NAMALWA (cell line): ENCODE measurements at places on chromosomes 2 and 18.

GRCh38 chr2:1603059-1603458, 141.3 kb downstream of the PXDN start:
- no peak for DNase-seq

- no peak for DNase-seq
These were observed 257.8 kb upstream of the STON1 start for GRCh38 chr2:48272199-48272598.

DNA sequence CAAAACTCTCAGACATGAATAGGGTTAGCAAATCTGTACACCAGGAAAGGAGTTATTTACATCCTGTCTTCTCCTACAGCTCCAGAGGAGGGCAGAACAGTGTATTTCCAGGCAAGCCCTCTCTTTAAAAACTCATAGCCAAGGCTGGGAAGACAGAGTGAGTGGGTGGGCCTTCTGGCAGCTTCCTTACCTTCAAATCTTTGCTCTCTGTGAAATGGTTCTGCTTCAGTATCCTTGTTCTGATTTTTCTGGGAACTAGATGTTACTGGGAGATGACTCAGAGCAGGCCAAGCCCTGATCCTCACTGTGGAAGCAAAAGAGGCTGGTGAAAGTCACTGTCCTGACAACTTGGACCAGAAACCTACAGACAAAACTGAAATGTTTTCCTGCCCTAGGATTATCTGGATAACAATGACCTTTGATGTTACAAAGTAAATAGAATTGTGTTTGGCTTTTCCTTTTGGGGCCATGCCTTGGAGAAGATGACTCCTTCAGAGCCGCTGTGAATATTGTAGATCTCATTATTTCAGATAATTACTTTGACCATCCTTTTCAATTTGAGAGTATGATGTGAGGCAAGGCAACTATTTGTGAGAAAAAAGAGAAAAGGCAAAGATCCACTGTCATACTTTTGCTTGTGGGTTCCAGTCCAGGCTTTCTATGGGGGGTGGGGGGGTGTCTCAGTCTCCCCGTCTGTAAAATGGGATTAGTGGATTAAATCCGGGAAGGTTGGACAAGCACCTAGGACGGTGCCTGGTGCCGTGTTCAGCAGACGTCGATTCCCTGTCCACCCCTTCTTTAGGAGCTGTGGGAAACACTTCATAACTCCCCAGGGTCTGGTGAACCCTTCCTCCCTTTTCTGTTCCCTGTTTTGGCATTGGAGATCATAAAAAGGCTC, 644 bp upstream of the QPCT start:
- DNase-seq, result no peak

DNA sequence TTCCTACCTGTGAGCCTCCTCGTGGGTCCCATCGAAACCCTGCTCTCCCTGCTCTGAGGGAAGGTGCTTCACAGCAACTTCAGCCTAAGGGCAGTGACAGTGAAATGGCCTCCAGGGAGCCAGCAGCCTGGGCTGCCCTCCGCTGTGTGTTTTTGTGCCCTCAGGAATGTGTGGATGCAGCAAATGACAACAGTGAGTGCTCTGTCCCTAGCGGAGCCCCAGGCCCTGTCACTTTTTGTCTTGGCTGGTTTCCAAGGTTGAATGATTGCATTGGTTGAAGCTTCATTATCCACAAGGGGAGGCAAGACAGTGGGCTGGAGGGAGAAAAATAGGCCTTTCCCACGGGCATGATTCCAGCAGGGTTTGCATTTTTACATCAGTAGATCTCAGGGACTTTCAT, 42.9 kb downstream of the STON1 start:
- no peak for DNase-seq

DNA sequence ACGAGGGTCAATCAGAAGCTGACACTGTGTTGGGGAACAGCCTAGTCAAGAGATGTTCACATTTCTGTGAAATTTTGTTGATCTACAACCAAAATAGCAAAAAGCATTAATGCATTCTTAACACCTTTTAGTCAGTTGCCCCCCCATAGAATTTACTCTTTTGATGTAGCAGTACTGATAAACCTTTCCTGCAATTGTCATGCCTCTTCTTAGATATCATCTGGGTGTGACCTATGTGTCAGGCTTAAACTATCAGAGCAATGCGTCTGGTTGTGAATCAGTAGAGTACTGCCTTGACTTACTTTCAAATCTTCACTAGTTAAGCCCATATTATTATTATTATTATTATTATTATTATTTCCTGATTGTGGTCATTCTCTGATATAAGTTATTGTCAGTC, 61.9 kb downstream of the GREB1L start:
- DNase-seq, result no peak

GRCh38 chr2:830419-831224, 120.0 kb upstream of the SNTG2 start:
- DNase-seq, result no peak

GRCh38 chr2:177551989-177552421, 159.4 kb downstream of the AGPS start:
- peak; percentile 15 for DNase-seq

DNA sequence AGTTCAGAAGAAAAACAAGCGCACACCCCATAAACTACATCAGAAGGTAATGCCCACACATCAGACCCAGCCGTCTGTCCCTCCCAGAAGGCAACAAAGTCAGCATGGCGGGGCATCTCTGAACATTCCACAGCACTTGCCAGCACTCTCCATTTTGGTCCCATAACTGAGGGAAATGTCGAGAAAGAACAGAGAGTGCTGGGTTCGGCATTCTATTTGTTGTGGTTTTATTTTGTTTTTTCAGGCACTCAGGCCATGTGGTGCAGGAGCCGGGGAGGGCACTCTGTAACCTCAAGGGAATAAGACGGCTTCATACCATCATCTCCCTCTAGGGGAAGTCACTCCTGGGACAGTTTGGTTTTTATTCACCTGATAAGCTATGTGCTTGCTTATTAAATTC, 156.0 kb downstream of the SEPTIN10 start:
- peak; percentile 30 for DNase-seq

DNA sequence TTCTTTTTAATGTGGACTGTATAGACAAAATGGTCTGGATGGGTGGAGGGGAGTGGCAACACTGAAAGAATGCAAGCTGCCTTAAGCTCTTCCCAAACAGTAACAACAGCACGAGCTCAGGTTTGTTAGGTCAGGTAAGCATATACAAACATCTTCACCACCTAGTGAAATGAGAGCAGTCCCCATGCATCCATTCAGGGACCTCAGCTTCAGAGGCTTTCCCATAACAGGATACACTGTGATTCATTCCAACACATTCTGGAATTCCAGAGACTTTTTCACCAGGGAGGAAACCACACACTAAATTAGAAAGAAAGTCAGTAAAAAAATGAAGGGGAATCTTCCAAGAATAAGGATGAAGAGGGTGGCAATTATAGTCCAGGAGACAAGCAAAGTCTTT, 50.4 kb upstream of the BZW1 start:
- DNase-seq, result no peak

- no peak for DNase-seq
These were observed 286.5 kb upstream of the SLC14A2 start for GRCh38 chr18:45328811-45329210.

DNA sequence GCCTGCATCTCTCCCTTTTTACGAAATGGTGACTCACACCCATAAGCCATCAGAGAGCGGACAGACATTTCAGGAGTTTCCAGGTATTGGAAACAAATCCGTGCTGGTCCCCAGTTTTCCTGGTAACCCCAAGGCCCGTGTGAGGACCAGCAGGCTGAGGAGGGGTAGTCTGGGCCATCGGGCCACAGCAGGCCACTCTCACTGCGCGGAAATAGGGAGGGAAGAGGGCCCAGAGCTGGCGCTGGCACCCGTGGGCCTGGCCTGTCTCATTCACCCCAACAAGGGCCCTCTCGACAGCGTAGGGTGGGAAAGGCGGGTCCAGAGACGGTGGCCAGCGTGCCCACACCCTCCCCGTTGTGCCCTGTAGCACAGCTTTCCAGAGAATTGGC, 13.7 kb upstream of the FAHD2A start:
- DNase-seq, result no peak

DNA sequence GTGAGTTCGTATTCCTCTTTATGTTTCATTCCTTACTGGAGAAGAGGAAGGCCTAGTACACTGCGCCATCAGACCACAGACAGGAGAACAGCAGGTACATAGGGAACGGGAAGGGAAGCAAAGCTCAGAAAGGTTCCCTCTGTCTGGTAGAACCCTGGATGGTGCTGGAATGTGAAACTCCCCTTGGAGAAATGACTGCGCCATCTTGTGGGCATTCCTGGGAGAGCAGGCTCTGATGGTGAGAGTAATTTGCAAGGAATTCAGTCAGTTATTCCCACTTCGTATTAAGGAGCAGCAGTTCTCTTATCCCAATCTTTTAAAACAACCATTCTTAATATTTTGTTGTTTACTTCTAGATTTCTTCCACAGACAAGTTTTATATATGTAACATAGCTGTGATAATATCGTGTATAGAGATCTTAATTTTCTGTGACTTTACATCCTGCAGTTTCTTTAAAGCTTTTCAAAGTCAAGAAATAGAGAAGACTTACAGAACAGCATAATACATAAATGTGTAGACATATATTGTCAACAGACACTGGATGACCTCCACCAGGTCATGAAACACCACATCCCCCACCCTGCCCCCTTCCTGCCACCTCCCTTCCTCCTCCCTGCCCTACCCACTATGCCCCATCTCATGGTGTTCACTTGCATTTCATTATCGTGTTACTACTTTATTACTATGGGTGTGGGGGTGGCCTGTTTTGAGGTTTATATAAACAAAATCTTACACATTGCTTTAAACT, 83.9 kb downstream of the ARHGEF4 start:
- DNase-seq, result peak; percentile 54

DNA sequence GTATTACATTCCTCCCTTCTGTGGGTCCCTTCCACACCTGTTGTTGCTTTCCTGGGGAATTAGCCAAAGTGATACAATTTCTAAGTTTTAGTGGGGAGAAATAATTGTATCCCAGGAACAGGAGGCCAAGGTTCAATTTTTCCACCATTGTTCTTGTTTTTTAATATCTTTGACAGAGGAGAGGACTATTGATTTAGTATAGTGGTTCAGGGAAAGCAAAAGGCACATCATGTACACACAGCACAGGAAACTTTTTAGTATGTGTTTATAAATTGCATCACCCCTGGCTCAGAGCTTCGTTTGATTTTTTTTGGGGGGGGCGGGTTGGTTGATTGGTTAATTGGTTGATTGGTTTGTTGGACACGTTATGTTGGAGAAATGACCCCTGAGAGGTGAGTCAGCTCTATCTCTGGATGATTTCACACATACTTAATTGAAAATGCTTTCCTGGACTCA, 431.6 kb downstream of the PID1 start:
- no peak for DNase-seq

DNA sequence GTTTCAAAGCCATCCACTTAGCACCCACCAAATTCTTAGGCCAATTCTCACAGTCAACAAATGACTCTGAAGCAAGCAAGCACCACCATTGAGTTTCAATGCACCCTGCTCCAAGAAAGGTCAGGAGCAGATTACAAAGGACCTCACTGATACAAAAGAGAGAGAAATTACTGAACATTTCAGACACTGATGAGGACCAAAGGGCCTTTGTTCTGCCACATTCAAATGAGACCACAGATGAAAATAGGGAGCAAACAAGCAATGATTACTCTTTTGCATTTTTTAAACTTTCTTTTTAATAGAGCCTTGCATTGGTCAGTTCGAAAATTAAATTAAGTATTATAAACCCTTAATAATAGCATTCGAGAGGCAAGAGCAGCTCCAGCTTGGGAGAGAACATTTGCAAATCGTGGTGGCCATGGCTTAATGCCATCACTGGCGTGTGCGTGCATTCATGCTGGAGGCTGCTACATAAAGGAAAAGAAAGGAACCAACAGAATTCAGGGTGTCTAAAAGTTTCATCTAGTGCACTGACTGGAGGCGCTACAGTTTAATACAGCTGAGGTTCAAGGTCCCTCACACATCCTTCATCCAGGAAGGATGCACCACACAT, 87.5 kb downstream of the KLF7 start:
- DNase-seq, result no peak

DNA sequence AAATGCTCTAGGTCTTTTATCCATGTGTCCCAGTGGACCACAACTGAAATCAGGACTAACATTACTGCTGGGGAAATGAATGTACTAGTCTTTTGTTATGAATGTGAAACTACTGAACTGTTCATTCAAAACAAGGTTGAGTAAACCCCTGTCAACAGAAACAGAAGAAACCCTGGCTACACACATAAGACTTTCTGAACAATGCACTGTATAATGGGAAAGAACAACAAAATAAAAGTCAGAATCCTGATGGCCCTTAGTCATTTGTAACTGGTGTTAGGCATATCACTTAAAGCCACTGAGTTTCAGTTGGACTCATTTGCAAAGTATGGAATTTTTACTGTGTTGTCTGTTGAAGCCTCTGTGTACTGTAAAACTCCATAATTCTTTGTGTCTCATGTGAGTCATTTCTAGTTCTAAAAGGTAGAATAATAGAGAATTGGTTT, 77.0 kb upstream of the UBXN4 start:
- DNase-seq, result no peak
